IPS DF 6.9 (cell line): ENCODE measurements at places on chromosomes 16 and 17.

DNA sequence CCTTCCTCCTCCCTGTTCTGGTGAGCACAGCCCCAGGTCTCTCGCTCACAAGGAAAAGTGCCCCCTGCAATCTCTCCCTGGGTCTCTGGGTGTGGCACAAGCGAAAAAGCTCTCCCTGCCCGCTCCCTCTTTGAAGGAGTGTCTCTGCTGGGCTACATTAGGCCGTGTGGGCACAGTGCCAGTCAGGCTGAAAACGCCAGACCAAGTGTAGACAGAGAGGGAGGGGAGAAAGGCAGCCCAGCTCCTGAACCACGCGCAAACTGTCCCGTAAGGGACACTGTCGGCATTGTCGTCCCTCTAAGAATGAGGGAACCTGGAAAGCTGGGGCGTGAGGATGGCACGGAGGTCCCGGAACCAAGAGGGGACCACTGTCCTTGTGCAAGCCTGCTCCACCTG, 3.9 kb downstream of the SMIM5 start:
- DNase-seq: no peak
- H3K4me1 ChIP-seq: peaks cover 5% of the 10 kb centered on the region
- no peak overlapping the region for H3K27ac ChIP-seq
- H3K27me3 ChIP-seq: no peaks in the 10 kb centered on the region

- H3K4me1 ChIP-seq: no peaks in the 10 kb centered on the region; the same call in 1 of the 2 replicates
- no peak overlapping the region for H3K27ac ChIP-seq
- no peaks in the 10 kb centered on the region for H3K36me3 ChIP-seq
- no peak for DNase-seq
- H3K4me3 ChIP-seq: no peak overlapping the region
Observed at GRCh38 chr16:10846213-10846998, 27.8 kb upstream of the TVP23A start.

- no peaks in the 10 kb centered on the region for H3K4me1 ChIP-seq
- H3K27me3 ChIP-seq: no peaks in the 10 kb centered on the region
- no peak overlapping the region for H3K27ac ChIP-seq
- H3K4me3 ChIP-seq: no peak overlapping the region
- no peak for DNase-seq
Observed at GRCh38 chr16:52618753-52619497, 72.0 kb upstream of the TOX3 start.

DNA sequence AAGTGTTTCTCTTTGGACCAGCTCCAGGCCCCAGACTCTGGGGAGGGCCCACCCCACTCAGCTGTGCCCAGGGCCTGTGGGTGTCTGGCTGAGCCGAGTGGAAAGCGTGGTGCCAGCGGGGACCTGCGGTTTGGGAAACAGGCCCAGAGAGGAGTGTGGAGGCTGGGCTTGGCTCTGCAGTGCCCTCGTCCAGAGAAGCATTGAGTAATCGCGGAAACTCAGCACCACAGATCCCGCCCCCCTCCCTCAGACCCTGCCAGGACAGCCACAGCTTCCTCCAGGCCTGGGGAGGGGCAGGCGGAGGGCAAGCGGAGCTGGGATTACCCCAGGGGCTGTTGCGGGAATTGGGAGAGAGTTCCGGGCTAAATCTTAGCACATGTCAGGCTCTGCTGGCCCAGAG, 14.6 kb upstream of the PITPNA start:
- no peak for DNase-seq
- H3K27ac ChIP-seq: no peak overlapping the region
- no peaks in the 10 kb centered on the region for H3K27me3 ChIP-seq

GRCh38 chr17:2510559-2510958, 1.1 kb downstream of the METTL16 start:
- H3K36me3 ChIP-seq: no peaks in the 10 kb centered on the region
- no peaks in the 10 kb centered on the region; the same call in 1 of the 2 replicates for H3K27me3 ChIP-seq
- H3K4me3 ChIP-seq: peak overlapping the region; percentile 93; the same call in 1 of the 2 replicates
- H3K27ac ChIP-seq: no peak overlapping the region
- H3K4me1 ChIP-seq: no peaks in the 10 kb centered on the region; the same call in 1 of the 2 replicates

GRCh38 chr16:85435700-85436099, 177.4 kb upstream of the GSE1 start:
- H3K4me1 ChIP-seq: peaks cover 23% of the 10 kb centered on the region
- no peaks in the 10 kb centered on the region for H3K36me3 ChIP-seq
- H3K27me3 ChIP-seq: no peaks in the 10 kb centered on the region

GRCh38 chr16:89183463-89183862, 11.9 kb downstream of the CDH15 start:
- H3K27me3 ChIP-seq: no peaks in the 10 kb centered on the region
- DNase-seq: no peak
- no peaks in the 10 kb centered on the region for H3K4me1 ChIP-seq
- H3K27ac ChIP-seq: no peak overlapping the region

GRCh38 chr16:883340-883739, 82.8 kb upstream of the GNG13 start:
- peaks cover 6% of the 10 kb centered on the region for H3K4me1 ChIP-seq
- H3K36me3 ChIP-seq: no peaks in the 10 kb centered on the region; the same call in 1 of the 2 replicates
- H3K4me3 ChIP-seq: no peak overlapping the region
- DNase-seq: no peak
- no peaks in the 10 kb centered on the region for H3K27me3 ChIP-seq
- no peak overlapping the region for H3K27ac ChIP-seq

DNA sequence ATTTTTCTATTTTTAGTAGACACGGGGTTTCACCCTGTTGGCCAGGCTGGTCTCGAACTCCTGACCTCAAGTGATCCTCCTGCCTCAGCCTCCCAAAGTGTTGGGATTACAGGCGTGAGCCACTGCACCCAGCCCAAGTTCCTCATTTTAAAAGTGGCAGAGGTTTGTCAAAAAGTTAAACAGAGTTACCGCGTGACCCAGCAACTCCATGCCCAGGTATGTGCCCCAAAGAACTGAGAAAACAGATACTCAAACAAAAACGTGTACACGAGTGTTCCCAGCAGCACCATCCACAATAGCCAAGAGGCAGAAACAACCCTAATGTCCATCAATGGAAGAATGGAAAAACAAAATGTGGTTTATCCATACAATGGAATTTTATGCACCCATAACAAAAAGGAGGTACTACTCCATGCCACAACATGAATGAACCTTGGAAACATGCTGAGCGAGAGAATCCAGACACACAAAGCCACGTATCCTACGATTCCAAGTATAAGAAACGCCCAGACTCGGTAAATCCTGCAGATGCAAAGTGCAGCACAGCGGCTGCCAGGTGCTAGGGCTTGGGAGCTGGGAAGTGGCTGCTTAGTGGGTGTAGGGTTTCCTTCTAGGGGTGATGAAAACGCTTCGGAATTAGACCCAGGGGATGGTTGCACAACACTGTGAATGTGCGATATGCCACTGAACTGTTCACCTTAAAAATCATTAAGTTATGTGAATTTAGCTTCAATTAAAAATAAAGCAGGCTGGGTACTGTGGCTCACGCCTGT, 24.8 kb downstream of the ADCY9 start:
- H3K4me3 ChIP-seq: no peak overlapping the region
- DNase-seq: no peak
- no peaks in the 10 kb centered on the region for H3K27me3 ChIP-seq

DNA sequence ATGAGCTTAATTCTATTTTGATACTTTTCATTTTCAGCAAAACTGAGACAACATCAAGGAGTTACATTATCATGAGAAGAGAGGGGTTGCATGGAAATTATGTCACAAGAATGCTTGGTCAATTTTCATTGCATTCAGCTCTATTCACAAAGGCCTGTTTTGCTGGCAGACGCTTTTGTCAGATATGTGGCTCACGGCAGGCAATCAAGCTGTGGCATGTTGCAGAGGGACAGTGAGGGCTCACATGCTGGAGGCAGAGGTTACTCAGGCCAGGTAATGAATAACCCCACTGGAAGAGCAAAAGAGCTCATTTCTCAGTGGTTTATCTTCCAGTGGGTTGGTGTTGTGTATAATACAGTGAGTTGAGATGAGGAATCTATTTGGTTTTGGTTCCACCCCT, 98.7 kb upstream of the RBFOX1 start:
- DNase-seq: no peak
- H3K4me1 ChIP-seq: no peaks in the 10 kb centered on the region
- no peaks in the 10 kb centered on the region for H3K36me3 ChIP-seq
- no peak overlapping the region for H3K27ac ChIP-seq
- no peak overlapping the region for H3K4me3 ChIP-seq

- H3K36me3 ChIP-seq: no peaks in the 10 kb centered on the region
- H3K4me3 ChIP-seq: no peak overlapping the region
Observed at GRCh38 chr17:54235571-54235970, 412.8 kb downstream of the KIF2B start.

GRCh38 chr17:80316927-80317705, 56.5 kb downstream of the RNF213 start:
- H3K27me3 ChIP-seq: no peaks in the 10 kb centered on the region
- no peaks in the 10 kb centered on the region for H3K4me1 ChIP-seq
- peaks cover 28% of the 10 kb centered on the region for H3K36me3 ChIP-seq
- DNase-seq: no peak
